ENCODE measurements at places on chromosomes 2 and 18.

- no peak for DNase-seq
These were observed 896 bp upstream of the SLC8A1 start for GRCh38 chr2:40452786-40453185.

DNA sequence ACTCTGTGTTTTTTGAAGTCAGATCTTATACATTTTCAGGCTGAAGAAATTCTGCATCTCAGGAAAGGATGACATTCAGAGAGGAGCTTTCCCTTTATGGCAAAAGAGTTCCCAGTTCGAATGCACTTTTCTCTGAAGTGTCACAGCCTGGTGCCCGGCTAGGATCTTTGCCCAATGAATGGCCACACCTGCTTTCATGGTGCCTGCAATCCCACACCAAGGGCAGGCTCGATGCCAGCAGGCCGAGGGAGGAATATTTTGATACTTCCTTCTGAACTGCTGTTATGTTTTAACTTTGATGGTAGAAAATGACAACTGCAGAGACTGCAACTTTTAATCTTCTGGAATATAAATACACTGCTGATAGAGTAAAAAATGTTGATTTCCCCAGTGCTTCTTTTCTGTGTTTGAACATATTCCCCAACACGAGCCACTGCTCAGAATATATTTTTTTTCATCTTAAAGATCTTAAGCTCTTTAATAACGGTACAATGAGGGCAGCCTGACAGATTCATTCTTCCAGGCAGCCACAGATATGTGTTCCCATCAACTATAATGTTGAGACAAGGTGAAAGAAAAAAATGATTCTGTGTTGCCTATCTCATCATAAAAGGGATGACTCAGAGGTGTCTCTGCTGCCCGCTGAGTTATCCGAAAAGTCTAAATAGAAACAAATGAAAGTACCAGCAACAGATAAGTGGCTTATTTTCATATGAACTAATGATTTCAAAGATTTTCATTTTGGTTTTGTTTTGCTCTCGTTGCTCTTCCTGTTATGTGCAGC is 848.5 kb downstream of the DCDC2C start:
- DNase-seq = no peak

- no peak for DNase-seq
These were observed 32.7 kb upstream of the PRLH start for GRCh38 chr2:237533668-237534161.

DNA sequence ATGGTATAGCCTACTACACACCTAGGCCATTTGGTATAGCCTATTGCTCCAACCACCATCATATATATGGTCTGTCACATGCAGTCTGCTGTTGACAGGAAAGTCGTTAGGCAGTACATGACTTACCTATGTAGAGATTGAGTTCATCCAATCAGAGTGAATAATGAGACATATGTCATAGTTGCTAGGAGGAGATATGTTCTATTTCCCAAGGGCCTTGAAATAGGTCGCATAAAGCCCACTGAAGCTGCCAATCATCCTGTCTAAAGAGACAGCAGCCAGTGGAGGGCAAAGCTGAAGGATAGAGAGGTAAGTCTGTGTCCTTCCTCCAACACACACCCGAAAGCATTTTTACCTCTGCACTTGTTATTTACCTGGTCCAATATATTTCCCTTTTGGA is 263.4 kb downstream of the PTPRM start:
- DNase-seq = no peak

- DNase-seq = no peak
These were observed 9.7 kb upstream of the ARL5A start for GRCh38 chr2:151837926-151838325.

DNA sequence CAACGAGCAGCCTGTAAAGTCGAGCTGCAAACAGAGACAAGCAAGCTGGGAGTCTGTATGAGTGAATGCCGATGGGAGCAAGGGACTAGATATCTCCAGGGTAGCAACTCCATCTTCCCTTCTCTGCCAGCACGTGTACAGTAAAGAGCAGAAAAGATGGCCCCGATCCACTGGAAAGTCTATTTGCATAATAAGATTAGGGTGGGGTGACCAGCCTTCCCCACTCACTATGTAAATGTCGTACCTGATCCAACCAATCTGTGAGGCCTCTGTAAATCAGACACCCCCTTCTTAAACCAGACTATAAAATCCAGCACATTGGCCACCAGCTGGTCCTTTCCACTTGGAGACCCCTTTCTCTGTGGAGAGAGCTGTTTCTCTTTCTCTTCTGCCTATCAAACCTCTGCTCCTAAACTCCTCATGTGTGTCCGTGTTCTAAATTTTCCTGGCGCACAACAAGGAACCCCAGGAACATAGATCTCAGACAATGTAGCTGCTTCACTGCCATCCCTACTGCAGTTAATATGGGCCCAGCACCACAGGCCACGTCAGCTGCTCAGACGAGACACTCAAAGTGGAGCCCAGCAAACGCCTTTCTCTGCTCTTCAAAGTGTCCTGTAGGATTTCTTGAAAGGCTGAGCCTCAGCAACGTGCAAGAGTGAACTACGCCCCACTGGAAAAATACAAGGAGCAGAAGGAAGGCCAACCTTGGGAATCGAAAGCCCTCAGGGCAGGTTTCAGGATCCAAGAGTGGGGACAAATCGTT is 26.1 kb downstream of the DIPK1C start:
- peak; percentile 54 for DNase-seq

GRCh38 chr18:37299471-37300304 is 265.9 kb downstream of the CELF4 start:
- no peak for DNase-seq

GRCh38 chr2:42124011-42124785 is 45.0 kb upstream of the EML4 start:
- no peak for DNase-seq

- no peak for DNase-seq
These were observed 1247.5 kb upstream of the ACVR2A start for GRCh38 chr2:146597291-146597690.

GRCh38 chr18:36307513-36307912 is 10.0 kb downstream of the FHOD3 start:
- no peak for DNase-seq

- DNase-seq = peak; percentile 2
These were observed 16.7 kb downstream of the CAPN10 start for GRCh38 chr2:240603081-240603835.

- DNase-seq = no peak
These were observed 15.3 kb upstream of the ACOXL start for GRCh38 chr2:110716959-110717645.

- DNase-seq = no peak
These were observed 8.6 kb upstream of the IL36A start for GRCh38 chr2:112996635-112997034.

DNA sequence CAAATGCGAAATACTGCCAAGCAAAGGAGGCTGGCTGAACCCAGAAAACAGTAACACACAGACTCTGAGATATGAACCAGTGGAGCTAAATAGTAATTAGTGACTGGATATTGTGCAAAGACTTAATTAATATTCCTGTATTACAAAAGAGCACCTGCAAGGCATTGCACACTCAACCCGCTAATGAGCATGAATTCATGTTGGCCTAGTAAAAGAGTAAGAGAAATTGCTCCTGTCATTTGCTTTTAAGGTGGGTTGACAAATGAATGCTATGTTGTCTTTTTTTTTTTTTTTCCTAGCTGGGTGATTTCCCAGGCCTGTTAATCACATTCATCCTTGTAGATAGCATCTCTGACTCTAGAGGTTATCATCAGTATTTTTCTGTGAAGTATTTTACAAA is 87.0 kb upstream of the CERS6 start:
- no peak for DNase-seq
